Caco-2 (cell line): ENCODE measurements at places on chromosomes 1 and 21.

- no peaks in the 10 kb centered on the region for H3K27me3 ChIP-seq
- H3K4me3 ChIP-seq = no peak overlapping the region
- no peak overlapping the region for H3K27ac ChIP-seq
Measured at GRCh38 chr21:38847556-38847955, 41.8 kb downstream of the ETS2 start.

DNA sequence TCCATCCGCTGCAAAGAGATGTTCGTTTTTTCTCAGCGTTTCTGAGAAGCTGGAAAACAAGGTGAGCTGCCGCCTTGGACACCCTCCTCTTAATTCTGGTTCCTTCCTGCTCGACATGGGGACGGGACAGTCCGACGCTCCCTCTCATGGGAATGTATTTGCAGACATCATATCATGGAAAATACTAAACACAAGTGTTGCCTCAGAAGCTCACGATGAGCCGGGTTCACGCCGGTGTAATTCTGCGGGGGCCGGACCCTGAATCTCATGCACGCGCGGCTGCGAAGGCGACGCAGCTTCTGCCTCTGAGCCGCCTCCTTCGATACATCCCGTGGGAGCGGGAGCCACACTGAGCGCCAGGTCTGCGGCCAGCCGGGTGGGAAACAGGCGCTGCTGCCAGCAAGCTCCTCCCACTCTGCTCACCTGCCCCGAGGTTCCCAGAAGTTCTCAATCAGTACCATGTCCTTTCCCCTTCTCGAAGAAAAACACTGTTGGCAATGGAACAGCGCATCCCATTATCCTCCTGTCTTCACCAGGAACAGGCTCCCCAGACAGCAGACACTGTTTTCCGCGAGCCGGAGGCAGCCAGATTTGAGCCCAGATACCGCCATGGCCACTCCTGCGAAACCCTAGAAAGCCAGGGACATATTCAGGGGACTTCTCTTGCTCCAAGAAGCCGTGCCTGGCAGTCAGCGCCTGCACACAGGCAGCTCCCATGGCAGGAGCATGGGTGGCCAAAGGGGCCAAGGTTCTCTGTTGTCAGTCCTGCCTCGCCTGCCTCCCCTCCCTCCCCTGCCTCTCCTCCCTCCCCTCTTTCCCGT lies 98.0 kb downstream of the WDR4 start:
- DNase-seq = peak; percentile 62
- peak overlapping the region; percentile 35 for H3K4me3 ChIP-seq
- H3K27ac ChIP-seq = no peak overlapping the region
- H3K27me3 ChIP-seq = no peaks in the 10 kb centered on the region

- H3K4me1 ChIP-seq = no peaks in the 10 kb centered on the region
- no peak overlapping the region for H3K4me3 ChIP-seq
- no peak overlapping the region for H3K27ac ChIP-seq
- no peak for DNase-seq
- no peaks in the 10 kb centered on the region for H3K27me3 ChIP-seq
- no peaks in the 10 kb centered on the region for H3K36me3 ChIP-seq
Measured at GRCh38 chr1:157069601-157070000, 24.1 kb upstream of the ARHGEF11 start.

- H3K4me3 ChIP-seq = peak overlapping the region; percentile 45
- DNase-seq = no peak
- peak overlapping the region; percentile 93 for H3K27ac ChIP-seq
- H3K4me1 ChIP-seq = peaks cover 21% of the 10 kb centered on the region
Measured at GRCh38 chr1:17440074-17440826, 773 bp upstream of the RCC2 start.

GRCh38 chr1:211236633-211237320 lies 22.4 kb upstream of the RCOR3 start:
- H3K4me1 ChIP-seq = 0 out of 2 replicates have a peak, but pooled peaks cover 8% of the 10 kb centered on the region
- H3K27me3 ChIP-seq = no peaks in the 10 kb centered on the region
- no peak overlapping the region for H3K4me3 ChIP-seq
